Esophagus squamous epithelium (tissue), 5 donors: ENCODE measurements at places on chromosomes 6 and 20. TPM values are rescaled to one million over a fixed set of nuclear protein-coding genes. Genes with fewer than 3 reads are reported as not detected.

DNA sequence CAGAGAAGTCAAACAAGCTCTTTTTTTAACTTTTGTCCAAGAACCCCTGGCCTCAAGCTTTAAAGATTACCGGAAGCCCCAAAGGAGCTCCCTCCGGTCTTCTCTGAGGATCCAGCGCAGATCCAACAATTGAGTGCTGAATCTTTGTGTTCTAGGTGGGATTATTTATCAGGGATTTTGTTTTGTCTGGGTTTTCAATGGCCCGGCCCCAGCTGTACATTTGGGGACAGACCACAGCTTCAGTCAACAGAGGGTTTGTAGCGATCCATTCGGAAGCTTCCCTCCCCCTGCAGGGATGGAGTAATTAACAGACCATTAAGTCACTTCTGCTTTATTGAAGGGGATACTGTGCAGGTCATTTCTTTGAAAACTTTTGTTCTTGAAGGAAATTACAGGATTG, 7.8 kb downstream of the OLIG3 start:
- no peak for DNase-seq

- no peak for DNase-seq
Measured at GRCh38 chr6:136975089-136975715, 53.1 kb downstream of the SLC35D3 start.

DNA sequence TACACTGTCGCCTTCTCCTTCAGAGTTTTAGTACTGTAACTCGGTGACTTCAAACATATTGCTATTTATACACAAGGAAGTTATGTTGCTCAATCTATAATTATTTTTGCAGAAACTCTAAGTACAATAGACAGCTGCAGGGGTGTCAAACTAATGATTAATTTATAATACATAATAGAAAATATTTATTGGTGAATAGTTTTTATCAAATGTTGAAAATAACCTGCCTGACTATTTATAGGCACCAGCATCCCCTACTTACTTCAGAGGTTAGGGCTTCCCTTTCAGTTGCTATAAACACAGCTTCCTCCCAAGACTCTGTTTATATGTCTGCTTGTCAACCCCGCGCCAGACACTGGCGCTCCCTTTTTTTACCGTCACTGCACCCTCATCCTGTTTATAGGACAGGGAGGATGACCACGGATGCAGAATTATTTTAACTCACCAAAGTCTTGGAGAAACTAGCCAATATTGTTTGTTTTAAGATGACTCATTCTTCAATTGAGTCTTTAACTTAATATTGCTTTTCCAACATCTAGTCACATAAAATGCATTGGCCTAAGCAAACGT, 225.0 kb downstream of the ALDH8A1 start:
- no peak for DNase-seq

DNA sequence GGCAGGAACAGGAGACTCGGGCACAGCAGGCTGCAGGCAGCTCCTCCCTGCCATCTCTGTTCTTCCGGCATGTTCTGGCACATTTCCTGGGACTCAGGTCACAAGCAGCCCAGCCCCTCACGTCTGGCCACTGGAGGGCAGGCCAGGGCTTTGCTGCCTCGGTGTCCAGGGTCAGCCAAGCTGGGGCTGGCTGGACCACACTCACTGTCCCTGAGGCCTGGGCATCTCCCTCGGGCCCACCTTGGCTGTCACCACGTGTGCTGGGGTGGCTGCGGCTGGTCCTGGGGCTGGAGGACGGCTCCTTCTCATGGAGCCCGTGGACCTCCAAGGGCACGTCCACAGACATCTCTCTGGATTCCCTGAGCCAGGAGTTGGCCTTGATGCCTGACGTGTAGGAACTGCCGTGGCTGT, 18.5 kb downstream of the FRMD1 start:
- no peak for DNase-seq

- DNase-seq, result no peak
Measured at GRCh38 chr6:157099912-157100593, 223.3 kb downstream of the TMEM242 start.

Gene PLCB4
- total RNA-seq, result 3.9 TPM

DNA sequence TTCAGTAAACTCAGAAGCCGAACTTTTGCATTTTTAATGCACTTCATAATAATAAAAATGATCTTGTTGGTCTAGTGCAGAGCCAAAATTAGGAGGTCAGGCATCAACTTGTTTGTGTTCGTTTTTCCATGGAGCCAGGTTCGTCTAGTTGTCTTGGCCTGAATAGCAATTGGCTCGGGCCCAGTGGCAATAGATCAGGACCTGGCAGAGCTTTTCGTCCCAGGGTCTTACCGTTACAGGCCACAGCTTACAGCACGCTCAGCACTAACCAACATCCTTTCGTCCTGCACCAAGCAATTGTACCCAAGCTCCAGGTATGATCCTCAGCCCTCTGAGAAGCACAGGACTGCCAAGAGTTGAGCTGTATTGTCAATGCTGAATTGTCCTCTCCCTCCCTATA, 240.5 kb upstream of the PLN start:
- DNase-seq, result no peak

GRCh38 chr6:52500238-52501129, 76.4 kb downstream of the TRAM2 start:
- no peak for DNase-seq

GRCh38 chr6:161373905-161374451, 100.1 kb upstream of the AGPAT4 start:
- DNase-seq, result no peak

Gene OOEP
- not detected for total RNA-seq

Gene MAS1
- total RNA-seq, result not detected

DNA sequence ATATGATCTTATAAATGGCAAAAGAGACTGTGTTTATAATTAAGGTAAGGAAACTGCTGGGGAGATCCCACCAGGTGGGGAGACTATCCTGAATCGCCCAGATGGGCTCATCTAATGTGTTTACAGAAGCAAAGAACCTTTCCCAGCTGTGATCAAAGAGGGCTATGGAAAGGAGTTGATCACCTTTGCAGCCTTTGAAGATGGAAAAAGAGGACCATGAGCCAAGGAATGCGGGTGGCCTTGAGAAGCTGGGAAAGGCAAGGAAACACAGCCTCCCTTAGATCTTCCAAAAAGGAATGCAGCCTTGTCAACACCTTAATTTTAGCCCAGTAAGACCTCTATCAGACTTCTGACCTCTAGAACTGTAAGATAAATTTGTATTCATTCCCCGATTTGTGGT, 66.5 kb upstream of the ADGRG6 start:
- DNase-seq, result no peak

GRCh38 chr6:122347751-122348150, 51.7 kb upstream of the HSF2 start:
- DNase-seq, result no peak

DNA sequence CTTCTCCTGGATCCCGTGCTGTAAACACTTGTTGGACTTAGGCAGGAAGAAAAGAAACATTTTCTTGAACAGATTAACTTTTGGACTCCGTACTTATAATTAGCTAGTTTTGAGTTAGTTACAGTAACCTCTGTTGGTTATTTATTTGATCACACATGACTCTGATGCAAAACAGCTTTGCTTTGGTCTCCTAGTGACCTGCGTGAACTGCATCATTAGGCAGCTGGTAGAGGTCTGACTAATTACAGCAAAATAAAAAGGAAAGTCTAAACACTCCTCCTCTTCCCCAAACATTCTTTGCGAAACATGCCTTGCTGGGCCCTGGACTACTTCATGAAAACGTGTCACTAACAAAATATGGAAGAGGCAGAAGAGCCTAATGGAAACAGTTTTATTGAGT, 61.1 kb upstream of the ZFP64 start:
- DNase-seq, result no peak

- DNase-seq, result no peak
Measured at GRCh38 chr20:37519508-37520418, 1.3 kb upstream of the NNAT start.

DNA sequence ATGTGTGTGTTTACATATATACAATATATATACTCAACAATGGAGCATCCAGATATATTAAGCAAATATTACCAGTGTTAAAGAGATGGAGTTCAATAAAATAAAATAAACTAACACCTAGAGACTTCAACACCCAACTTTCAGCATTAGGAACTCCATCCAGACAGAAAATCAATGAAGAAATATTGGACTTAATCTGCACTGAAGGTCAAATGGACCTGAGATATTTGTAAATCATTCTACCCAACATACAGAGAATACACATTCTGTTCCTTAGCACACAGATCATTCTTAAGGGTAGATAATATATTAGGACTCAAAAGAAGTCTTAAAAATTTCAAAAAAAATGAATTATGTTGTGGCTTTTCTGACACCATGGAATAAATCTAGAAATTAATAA, 832.3 kb upstream of the ADGRB3 start:
- no peak for DNase-seq

GRCh38 chr6:118529756-118530155, 18.3 kb upstream of the PLN start:
- no peak for DNase-seq

DNA sequence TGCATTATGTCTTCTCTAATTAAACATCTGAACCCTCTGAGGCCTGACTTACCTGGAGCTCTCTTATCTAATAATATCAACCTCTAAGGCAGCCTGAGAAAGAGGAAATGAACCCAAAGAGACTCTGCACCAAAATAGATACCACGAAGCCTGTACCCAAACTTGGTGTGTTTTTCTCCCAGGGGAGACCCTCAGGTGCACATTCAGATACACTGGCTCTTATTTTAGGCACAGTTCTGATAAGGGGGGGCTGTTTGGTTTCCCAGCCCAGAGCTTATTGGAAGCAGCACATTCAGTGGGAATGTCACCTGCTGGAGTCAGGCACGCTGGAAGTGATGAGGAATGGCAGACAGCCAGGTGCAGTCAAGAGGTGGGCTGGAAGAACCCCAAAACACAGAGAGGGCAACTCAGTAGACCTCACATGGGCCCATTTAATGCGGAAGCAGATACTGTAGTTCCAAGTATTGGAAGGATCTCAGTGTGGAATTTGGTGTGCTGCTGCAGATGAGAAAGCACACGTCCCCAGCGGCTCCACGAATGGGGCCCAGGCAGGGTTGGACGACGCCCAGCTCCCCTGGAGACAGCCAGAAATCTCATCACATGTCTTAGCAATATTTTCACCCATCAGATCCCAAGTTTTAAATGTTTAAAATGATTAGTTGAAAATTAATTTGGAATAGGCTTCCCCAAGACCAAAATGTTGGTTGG, 9.7 kb upstream of the CCR6 start:
- DNase-seq, result no peak

GRCh38 chr6:951399-952181, 258.7 kb upstream of the EXOC2 start:
- no peak for DNase-seq

Gene GHRH
- not detected for total RNA-seq

Gene SMLR1
- not detected for total RNA-seq

- no peak for DNase-seq
Measured at GRCh38 chr20:8401556-8401955, 269.5 kb downstream of the PLCB1 start.

DNA sequence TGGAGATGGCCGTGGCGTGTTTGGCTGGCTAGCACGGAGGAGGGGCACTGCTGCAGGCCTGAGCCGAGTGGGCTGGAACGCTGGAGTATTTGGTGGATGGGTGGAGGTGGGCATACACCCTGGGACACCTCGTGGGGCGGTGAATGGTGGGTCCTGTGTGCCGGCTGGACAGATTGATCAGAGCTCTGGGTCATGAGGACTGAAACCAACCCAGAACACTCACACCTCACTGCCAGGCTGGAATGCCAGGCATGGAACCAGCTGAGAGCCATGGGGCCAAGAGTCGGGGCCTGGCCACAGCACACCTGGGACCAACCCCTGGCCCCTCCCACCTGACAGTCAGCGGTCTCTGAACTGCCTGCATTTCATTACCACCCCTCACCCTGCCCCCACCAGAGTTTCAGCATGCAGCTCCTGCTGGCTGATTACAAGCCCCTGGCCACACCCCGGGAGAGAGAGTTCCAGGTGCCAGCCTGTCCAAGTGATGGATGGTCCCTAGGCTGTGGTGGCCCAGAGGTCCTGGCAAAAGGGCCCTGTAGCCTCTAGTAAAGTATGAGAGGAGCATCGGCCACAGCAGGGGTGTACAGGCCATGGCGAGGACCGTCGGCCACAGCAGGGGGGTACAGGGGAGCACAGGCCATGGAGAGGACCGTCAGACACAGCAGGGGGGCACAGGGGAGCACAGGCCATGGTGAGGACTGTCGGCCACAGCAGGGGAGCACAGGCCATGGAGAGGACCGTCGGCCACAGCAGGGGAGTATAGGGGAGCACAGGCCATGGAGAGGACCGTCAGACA, 3.3 kb downstream of the NPBWR2 start:
- DNase-seq, result no peak

- no peak for DNase-seq
Measured at GRCh38 chr6:81814370-81815076, 62.0 kb upstream of the TENT5A start.

- DNase-seq, result no peak
Measured at GRCh38 chr20:8082989-8083388, 49.1 kb upstream of the PLCB1 start.

GRCh38 chr6:104995989-104996617, 39.2 kb downstream of the LIN28B start:
- DNase-seq, result no peak

DNA sequence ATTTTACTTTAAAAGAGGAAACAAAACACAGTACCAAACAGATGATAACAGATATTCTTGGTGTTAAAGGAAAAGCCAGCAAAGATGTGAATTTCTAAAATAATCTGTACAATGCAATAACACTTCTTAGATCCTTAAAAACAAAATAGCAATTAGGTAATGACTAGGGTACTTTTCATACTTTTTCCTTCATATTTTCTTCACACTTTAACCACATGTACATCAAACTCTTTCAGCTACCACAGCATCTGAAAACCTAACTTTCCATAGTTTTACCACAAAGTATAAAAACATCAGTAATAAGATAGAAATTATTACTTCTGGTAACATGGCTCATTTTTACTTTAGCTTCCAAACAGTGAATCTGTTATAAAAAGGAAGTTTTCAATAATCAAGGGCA, 141.3 kb downstream of the MMS22L start:
- DNase-seq, result no peak

GRCh38 chr6:161199850-161200249, 74.0 kb downstream of the AGPAT4 start:
- DNase-seq, result no peak

DNA sequence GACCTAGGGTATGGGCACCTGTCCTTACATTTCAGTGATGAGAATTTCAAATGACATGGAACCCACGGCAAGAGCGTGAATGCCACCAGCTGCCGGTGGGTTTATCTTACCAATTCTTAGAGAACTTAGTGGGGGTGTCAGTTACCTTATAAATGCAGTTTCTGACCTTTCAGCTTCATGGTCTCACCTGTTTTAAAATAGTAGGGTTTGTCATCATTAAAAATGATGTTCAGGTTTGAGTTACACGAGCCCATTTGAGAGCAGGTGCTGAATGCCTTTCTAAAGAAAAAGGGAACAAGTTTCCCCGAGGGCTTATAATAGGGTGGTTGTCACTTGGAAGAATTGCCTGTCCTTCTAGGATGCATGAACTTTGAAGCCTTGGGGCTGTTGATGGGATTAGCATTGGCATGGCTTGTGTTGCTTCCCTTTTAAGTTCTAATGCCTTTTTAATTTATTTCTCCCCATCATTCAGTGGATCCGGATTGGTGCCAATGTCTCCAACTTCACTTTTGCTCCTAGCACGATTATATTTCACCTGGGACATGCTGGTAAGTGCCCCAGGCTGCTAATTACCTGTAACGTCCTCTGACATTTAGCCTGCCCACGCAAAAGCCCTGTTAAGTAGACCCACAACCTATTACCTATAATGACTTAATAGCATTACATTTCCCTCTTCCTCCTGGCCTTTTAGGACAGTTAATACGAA, 27.9 kb downstream of the GHRH start:
- no peak for DNase-seq

Gene SLC17A9
- total RNA-seq, result 2.1 TPM
